ENCODE measurements at places on chromosomes 13 and 19.

DNA sequence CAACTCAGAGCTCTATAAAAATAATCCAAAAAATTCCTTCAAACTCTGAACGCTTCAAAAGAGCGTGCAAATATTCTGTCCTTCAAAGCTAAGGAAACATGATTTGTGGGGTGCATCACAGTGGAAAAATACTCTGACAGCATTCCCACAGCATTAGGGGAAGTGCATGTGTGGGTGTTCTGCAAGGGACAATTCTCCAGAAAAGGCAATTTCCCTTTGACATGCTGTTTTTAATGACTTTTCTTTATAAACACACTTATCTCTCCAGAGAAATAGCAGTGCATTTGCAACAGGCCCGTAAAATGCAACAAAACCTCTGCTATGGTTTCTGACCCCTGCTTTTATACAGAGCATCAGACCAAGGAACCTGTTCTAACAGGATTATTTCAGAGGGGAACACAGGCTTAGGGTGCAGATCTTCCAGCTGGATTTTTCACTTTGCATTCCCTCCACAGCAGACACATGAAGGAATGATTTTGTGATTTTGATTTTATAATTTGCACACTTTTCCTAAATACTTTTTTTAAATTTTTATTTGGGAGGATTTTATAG lies 42.6 kb downstream of the KL start:
- no peak for DNase-seq

DNA sequence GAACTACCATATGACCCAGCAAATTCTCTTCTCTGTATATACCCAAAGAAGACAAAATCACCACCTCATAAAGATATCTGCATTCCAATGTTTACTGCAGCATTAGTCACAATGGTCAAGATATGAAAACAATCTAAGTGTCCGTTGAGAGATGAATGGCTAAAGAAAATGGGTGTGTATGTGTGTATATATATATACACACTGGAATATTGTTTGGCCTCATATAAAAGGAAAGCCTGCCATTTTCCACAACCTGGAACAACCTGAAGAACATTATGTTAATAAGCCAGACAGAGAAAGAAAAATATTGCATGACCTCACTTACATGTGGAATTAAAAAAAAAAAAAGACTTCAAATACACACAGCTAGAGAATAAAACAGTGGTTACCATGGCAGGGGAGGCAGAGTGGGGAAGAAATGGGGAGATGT lies 29.5 kb upstream of the RBM26 start:
- peak; percentile 85 for DNase-seq

DNA sequence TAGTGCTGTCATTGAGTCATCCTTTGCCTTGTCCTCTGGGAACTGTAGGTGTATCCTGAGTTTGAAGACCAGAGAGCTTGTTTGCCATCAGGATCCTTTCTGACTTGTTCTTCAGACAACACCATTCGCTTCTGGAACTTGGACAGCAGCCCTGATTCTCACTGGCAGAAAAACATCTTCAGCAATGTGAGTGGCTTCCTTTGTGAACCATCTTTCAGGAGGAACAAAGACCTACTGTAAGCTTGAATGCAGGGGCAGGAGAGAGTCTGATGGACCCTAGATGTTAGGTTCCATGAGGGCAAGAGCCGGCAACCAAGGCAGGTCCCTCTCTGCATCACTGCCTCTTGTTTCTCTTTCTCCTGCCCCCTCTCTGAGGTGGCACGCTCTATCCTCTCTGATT lies 26.7 kb downstream of the WDR62 start:
- no peak for DNase-seq

GRCh38 chr19:4380254-4380727 lies 20.1 kb downstream of the SH3GL1 start:
- DNase-seq: no peak

DNA sequence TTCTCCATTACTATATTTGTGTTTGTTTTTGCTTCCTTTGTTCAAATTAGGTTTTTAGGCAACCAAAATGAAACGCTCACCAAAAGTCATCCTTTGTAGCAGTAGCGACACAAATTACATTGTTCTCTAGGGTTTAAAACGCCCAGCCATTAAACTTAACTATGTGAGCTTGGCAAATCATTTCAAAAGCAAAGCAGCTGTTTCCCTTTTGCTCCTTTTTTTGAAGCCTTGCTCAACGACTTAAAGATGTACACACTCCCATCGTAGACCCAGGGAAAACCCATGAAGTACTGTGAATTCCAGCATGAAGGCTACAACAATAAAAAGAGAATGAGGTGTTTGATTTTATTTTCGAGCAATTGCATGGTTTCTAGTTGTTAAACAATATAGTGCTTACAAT lies 106.7 kb downstream of the RAP2A start:
- DNase-seq: no peak

- no peak for DNase-seq
Measured at GRCh38 chr13:98346904-98347636, 170.0 kb upstream of the RNF113B start.

DNA sequence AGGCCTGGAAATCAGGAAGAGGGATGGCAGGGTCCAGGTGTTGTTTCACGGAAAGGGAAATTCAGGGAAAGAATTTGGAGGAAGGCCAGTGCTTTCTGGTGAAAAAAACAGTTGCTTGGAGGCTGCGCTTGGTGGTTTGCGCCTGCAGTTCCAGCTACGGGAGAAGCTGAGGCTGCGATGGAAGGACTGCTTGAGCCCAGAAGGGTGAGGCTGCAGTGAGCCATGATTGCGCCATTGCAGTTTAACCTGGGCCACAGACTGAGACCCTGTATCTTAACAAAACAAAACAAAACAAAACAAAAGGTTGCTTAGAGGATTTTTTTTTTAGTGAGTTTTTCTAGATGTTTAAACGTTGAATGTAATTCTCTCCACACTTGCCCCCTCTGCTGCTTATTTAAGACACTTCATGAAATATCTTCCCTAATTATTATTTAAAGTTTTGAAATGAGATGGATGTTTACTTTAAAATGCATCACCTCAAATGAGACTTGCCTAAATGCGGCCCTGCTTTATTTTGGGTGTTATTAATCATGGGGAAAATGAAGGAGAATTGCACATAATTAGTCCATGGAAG lies 75.4 kb upstream of the TRPC4 start:
- no peak for DNase-seq

DNA sequence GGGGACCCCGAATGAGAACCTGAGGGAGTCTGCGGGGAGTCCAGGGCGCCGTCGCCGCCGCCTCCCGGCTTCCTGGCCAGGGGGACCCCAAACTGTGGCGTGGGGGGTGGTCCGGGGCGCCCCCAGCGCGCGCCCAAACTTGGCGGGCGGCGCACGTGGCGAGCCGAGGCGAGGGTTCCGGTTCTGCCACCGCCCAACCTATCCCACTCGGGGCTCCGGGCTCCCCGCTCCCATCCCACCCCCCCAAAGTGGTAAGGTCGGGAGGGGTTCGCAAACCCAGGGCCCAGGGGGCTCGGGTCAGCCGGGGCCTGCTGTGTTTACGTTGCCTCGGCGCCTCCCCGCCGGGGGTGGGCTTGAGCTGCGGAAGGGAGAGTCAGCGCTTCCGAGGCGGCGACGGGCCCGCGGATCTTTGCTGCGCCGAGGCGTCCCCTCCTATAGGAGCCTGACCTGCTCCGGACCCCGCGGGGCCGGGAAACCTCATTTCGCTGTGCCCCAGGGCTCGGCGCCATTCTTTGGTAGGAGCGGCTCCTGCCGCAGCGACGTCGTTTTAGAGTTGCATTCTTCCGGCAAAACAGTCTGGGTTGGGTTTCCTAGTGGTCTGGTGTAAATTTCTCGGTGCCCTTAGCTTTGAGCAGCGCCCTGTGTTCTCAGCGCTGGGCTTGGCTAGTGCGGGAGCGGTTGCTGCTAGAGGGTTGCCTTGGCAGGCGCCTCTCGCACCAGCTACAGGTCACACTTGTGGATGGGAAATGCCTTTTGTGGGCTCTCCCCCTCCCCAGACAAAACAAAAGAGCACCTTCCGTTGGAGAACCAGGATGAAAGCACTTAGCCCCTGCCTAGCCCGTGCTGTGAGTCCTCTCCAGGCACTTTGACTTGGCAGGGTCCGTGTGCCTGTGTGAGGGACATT lies 1.2 kb downstream of the DAZAP1 start:
- DNase-seq: peak; percentile 35

GRCh38 chr13:64924401-64924800 lies 2305.7 kb downstream of the PCDH9 start:
- no peak for DNase-seq

DNA sequence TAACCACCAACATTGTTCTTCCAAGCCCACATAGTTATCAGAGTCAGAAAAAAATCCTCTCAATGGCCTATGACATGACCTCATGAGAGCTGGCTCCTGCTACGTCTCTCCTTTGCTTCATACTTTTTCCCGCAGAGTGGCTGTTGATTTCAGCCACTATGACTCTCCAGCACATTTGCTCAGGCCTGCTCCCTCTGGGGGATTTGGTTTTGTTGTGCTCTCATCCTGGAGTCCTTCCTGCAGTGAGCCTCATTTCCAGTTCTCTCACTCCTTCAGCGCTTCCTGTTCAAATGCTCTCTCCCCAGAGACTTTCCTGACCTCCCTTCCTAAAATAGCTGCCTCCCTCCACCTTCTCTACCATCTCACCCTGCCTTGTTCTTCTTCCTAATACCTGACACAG lies 72.0 kb upstream of the USP29 start:
- no peak for DNase-seq

- no peak for DNase-seq
Measured at GRCh38 chr19:8030960-8031359, 21.6 kb upstream of the CCL25 start.

GRCh38 chr19:32396046-32396652 lies 9.4 kb upstream of the DPY19L3 start:
- DNase-seq: no peak

DNA sequence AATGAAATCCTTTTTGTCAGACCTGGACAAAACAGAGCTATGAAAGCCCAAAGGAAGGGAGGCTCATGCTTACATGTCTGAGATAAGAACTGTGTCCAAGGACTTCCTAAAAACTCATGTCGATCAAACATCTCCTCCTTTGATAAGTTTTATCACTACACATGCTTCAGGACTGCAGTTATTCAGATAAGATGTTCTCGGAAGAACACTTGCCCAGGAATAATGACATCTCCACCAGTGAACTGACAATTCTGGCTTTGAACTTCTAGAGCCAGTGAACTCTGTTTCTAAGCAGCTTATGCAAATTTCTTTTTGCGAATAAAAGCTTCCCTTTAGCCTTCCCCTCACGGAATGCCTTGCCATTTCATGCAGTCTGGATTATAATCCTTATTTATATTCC lies 561.6 kb downstream of the TBC1D4 start:
- DNase-seq: no peak

DNA sequence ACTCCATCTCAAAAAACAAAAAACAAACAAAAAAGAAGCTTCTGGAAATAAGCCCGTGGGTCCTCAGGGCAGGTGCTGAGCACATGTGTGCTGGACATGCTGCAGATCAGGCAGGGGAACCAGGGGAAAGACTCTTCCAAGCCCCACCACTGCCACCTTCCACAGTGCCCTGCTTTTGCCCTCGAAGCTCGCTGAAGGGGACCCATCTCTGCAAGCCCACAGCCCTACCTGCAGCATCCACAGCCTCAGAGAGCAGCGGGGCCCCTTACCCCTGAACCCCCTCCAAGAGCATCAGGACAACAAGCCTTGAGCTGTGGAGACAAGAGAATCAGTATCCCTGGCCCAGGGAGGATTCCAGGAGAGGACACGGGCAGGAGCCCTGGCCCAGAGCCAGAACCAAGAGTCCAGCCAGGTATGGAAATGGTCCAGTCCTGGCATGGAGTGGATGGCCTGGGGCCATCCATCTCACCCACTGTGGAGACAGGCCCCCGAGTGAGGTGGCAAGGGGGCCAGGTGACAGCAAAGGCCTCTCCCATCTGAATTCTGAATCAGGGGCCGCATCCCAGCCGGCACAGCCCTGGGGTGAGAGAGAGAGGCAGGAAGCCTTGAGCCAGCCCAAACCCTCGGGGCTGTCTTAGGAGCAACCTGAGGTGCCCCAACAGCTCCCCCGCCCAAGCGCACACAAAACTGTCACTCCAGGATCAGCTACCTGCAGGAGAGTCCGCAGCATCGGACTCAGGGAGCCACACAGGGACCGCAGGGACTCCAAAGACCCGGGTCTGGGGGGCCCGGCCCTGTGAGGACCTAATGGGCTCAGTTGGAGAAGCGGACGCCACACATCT lies 51.8 kb upstream of the TPM4 start:
- DNase-seq: no peak

DNA sequence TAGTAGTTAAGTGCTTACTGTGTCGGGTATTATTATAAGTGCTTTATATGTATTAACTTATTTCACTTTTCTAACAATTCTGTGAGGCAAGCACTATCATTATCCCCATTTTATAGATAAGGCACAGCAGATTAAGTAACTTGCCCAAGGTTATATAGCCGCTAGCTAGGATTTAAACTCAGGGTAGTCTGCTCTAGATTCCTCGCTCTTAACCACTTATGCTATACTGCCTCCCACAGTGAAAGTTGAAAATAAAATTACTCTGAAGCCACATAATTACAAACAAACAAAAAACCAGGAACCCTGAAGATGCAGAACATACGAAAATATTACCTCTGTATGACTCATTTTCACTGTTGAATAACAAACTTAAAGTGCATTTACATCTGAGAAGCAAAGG lies 3.9 kb downstream of the TEX30 start:
- peak; percentile 3 for DNase-seq

DNA sequence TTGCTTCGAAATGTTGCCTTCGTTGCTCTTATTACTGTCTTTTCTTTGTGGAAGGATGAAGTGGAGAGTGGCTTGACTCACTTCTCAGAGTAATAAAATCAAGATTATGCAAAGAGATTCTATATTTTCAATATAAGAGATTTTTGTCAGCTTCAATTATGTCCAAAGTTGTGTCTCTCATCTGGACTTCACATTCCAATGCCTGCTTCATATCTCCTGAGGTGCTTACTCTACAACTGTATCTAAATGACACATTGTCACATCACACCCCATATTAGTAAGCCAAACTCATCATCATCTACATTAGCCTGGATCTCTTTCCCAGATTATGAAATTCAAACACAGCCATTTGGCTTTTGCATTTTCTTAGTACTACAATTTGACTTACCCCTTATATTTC lies 409.4 kb downstream of the DACH1 start:
- no peak for DNase-seq

- no peak for DNase-seq
Measured at GRCh38 chr13:109924376-109924775, 138.0 kb upstream of the IRS2 start.

DNA sequence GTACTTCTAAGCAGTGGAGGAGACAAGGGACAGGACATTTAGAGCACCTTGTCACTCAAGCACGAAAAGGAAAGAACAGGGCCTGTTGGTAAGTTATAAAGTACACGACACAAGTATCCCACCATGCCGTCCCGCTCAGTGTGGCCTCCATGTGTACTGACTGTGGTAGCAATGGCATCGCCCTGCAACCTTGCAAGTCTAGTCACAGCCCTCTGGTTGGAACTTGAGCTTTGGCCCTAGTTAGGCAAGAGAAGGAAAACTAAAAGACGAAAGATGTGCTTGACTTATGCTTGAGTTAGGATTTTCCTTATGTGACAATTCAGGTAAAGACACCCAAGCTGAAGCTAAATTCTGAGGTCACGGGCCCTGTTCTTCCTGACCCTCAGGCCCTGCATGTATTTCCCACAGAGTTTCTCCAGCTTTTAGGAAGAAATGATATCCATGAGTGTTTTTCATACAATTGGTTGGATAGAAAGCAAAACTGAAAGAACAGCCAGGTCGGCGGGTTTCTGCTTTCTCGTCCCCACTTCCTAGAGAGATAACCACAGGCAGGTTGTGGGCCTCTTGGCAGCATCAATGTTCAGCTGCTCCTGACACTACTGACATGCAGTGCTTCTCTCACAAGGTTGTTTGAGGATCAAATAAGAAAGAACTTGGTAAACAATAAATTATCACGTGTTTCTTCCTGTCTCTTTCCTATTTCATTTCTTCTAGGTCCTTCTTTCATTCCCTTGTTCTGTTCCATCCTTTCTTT lies 216.2 kb downstream of the IRS2 start:
- no peak for DNase-seq
